GM23248 (cell line): ENCODE measurements at places on chromosomes 2 and 18. TPM values are rescaled to one million over a fixed set of nuclear protein-coding genes. Genes with fewer than 3 reads are reported as not detected.

DNA sequence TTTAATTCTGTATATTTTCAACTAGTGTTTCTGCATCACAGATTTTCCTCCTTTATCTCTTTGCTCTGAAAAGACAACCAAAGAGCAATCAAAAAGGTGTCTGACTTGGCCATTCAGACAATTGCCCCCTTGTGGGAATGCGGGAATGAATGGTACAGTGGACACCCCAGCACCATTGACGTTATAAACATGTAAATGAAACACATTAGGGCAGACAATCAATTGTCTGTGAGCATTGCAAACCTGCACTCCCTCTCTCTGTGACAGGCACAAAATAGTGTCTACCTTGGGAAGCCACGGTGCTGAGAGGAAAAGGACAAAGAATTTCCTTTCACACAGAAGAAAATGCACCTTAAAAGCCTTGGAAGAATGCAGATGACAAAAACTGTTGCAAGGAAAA lies 8.0 kb downstream of the ZEB2 start:
- no peak for DNase-seq

DNA sequence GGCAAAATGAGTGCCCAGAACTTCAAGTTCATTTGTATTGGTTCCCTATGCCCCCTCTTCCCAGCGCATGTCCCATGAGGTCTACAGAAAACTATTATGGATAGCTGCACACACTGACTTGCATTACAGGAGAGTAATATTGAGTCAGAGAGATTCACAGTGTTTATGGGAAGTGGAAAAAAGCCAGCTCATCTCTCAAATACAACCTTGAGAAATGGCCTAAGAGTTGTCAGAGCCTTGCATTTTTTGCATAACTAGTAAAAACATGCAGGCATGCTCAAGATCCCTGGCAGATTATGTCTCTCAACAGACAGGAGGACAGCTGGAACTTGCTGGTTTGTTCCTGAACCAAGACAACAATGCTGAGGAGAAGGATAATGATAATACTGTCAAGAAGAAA lies 1292.8 kb downstream of the DSC3 start:
- DNase-seq = peak; percentile 87

DNA sequence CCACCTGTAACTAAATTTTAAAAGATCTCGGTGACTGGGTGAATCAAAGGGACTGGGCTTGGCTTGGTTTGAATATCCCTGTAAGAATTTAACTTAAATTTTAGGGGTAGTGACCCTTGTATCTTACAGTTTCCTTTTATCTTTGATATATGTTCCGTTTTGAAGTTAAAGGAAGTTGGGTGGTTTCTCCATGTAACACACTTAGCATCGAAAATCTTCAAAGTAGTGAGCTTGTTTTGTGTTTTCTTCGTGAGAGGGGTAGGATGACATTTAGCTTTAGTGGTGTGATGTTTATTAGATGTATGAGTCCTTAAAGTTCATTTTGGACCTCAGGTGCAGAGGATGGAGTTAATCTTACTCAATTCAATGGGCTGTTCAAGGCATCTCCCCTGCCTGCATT lies 1.6 kb downstream of the WDR7 start:
- no peak for DNase-seq

DNA sequence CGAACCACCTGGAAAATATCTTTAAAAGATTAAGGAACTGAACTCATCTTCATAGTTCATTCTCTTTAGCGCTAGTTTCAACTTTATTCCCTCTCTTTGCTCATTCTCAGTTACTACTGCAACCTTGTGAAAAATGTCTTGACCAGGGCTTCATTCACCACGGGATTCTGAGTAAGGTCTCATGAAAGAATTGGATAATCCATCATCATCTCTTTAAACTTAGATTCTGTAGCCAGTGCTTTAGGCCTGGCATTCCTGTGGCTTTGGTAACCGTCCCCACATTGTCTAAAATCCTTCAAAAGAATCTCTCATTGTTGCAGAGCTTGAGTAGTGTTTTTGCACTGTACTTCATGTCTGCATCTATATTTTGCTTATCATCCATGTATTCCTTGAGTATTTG lies 229.5 kb downstream of the ETAA1 start:
- DNase-seq = peak; percentile 79

- DNase-seq = no peak
These were observed 24.7 kb downstream of the SNORC start for GRCh38 chr2:232894746-232895145.

DNA sequence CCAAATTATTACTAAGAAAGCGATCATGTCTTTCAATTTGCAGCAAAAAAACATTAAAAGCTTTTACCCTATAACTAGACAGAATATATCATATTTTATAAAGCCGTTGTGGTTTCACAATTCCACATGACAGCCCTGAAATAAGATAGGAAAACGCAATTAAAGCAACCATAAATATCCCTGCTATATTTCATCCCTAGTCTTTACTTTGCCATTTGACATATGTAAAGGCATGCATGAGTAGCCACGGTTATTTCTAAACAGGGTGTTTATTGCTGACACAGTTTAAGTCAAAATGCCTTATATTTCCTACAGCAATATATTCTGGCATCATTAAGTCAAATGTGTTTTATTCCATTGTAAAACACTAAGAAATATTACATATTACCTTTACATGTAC lies 239.9 kb downstream of the DSEL start:
- no peak for DNase-seq

GRCh38 chr2:135259123-135259522 lies 207.0 kb downstream of the RAB3GAP1 start:
- no peak for DNase-seq

GRCh38 chr18:34543356-34543755 lies 166.7 kb upstream of the DTNA start:
- DNase-seq = no peak

Gene COL3A1
- total RNA-seq = 2,141 and 2,153 TPM in 2 replicates

Gene APLF
- total RNA-seq = 4.0 and 5.1 TPM in 2 replicates

Gene AFTPH
- total RNA-seq = 20.1 and 26.2 TPM in 2 replicates

Gene CRYGC
- total RNA-seq = not detected in 2 replicates

Gene ANXA4
- total RNA-seq = 31.0 and 35.7 TPM in 2 replicates

Gene DPY30
- total RNA-seq = 57.8 and 65.6 TPM in 2 replicates
